ENCODE measurements at places on chromosomes 7 and 10.

- no peak for DNase-seq
These were observed 105.8 kb downstream of the SEMA3A start for GRCh38 chr7:84088802-84089201.

DNA sequence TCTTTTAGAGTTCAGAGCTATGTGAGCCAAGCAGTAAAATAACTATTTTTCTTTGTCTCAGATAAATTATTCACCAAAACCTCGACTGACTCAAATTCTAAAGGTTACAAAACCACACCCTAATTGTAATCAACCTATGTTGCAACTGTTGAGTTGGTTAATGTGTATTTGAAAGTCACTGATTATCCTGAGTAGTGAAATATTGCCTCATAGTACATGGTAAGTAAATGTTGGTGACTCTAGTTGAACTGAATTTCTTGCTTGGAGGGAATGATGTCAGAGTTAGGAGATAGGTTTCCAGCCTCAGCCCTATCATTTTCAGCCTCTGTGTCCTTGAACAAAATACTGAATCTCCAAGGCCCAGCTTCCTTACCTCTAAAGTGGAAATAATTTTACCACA lies 3.0 kb upstream of the CYP2C18 start:
- no peak for DNase-seq

- DNase-seq: no peak
These were observed 25.3 kb upstream of the EPC1 start for GRCh38 chr10:32372000-32372875.

GRCh38 chr7:116727432-116728009 lies 55.5 kb downstream of the MET start:
- DNase-seq: no peak

GRCh38 chr7:3146571-3147226 lies 103.0 kb upstream of the CARD11 start:
- DNase-seq: no peak

GRCh38 chr7:122764020-122764419 lies 61.3 kb upstream of the RNF148 start:
- no peak for DNase-seq

Measured in glomerular endothelial cell (primary cell).